ENCODE measurements at places on chromosomes 5 and 9. TPM values are rescaled to one million over a fixed set of nuclear protein-coding genes. Genes with fewer than 3 reads are reported as not detected.

Gene CACNA1B
- total RNA-seq, result 0.18 TPM

Gene CATSPER3
- 0.31 TPM for total RNA-seq

Gene HTR4
- not detected for total RNA-seq

Gene NMUR2
- total RNA-seq, result 0.18 TPM

Gene PCDHB5
- total RNA-seq, result 3.1 TPM

Gene KIF4B
- under 0.01 TPM for total RNA-seq

Gene NSG2
- total RNA-seq, result 0.18 TPM

Gene TAF11L7
- total RNA-seq, result not detected

Gene SEMA5A
- 26.5 TPM for total RNA-seq

Gene ADAMTSL2
- 4.7 TPM for total RNA-seq

Gene CCDC180
- 7.4 TPM for total RNA-seq

Gene DIAPH1
- 11.5 TPM for total RNA-seq

Gene CTSV
- 0.44 TPM for total RNA-seq

Gene GPSM1
- total RNA-seq, result 25.1 TPM

Gene TPPP
- total RNA-seq, result 3.9 TPM

Gene ITK
- total RNA-seq, result 0.13 TPM

Gene PDLIM7
- total RNA-seq, result 97.1 TPM

Gene ASB6
- 7.1 TPM for total RNA-seq

Gene PLPPR1
- 2.3 TPM for total RNA-seq

Gene KIF24
- 10.3 TPM for total RNA-seq

Gene INSL4
- total RNA-seq, result not detected

Gene SLC6A7
- 0.35 TPM for total RNA-seq

Gene PDE4D
- 65.9 TPM for total RNA-seq

Gene NUTM2F
- total RNA-seq, result not detected

Gene TAF11L10
- total RNA-seq, result not detected

Gene PAXX
- 19.1 TPM for total RNA-seq

Gene PGM5
- total RNA-seq, result 61.0 TPM

Gene GABRA6
- total RNA-seq, result not detected

Gene ATG10
- total RNA-seq, result 9.0 TPM

Gene PLPP7
- total RNA-seq, result 52.4 TPM

Gene CEL
- total RNA-seq, result 1.5 TPM

Gene SIMC1
- 11.8 TPM for total RNA-seq

Gene ANKRD20A1
- total RNA-seq, result 0.44 TPM

Gene TPM2
- total RNA-seq, result 5,909 TPM

Gene NUDT2
- total RNA-seq, result 22.5 TPM

Gene CENPK
- 14.6 TPM for total RNA-seq

Gene GRXCR2
- not detected for total RNA-seq

Gene RNF183
- total RNA-seq, result 0.04 TPM

Gene MAP1B
- 36.4 TPM for total RNA-seq

Gene TGFBR1
- 30.2 TPM for total RNA-seq

Gene FOXD4L5
- 0.13 TPM for total RNA-seq

Gene DMRT3
- 0.09 TPM for total RNA-seq

Gene YIPF5
- total RNA-seq, result 56.5 TPM

Gene UGCG
- 23.9 TPM for total RNA-seq

Measured in muscle of leg (tissue), 16 donors.